ENCODE measurements at places on chromosomes 5 and 9.

DNA sequence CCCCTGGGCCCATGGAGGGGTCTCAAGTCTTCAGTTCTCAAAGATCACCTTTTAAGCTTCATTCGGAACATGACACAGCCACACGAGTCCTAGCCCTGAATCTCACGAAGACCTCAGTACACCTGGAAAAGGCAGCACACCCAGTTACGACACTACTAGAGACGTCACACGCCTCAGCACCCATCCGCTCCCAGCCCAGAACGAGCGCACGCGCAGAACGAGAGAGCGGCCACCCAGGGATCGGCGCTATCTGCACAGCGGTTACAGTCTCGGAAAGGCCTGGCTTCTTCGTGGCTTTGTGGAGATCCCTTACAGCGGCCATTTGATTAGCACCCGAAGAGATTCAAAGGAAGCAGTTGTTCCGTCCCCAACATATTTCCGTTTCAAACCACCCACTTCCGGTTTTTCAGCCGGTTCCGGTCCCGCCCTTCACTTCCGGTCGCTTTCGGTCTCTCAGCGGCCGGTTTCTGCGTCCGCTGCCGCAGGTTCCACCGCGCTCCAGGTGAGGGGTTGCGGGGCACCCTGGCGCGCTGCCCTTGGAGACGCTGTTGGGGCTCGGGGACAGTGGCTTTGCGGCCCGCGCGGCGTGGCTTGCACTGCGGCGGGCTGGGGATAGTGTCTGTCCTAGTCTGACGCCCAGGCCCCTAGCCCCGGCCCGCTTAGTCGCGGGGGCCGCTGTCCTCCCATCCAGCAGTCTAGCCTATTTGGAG is at the start of gene UBLCP1:
Gene UBLCP1, plus strand, starts transcription at position 432 of the 710 bp plus-strand sequence. CDS start 5,626 bp downstream, outside the sequence.
- peak; percentile 87 for DNase-seq

DNA sequence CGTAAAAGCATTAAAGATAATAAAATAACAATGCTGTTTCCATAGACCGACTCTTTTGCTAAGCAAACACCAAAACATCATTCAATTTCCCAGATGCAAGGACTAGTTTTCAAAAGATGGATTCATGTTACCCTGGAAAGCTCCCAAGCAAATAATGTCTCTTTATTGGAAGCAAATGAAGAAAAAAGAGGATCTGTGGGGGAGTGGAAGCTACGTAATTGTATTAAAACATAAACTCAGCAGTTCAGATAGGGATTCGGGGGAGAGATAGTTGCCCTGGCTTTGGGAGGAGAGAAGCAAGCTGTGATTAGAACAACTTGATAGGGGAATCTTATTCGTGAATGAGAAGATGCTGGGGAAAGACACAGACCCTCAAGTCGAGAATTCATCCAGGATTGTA is 491.0 kb upstream of the CLINT1 start:
- no peak for DNase-seq

DNA sequence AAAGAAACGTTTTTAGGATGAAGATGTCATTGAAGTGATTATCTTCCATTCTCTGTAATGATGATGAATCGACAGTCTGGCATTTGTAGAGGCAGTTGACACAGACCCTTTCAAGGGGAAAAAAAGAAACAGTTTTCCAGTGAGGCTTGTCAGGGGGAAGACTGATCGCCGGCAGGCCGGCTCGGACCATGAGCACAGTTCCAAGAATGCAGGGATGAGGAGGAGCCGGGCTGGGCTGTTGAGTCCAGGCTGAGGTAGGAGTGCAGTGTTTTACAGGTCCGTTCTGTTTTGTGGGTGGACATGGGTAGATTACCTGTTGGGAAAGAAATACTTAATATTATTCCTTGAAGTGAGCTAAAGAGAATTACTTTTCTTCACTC is 194.6 kb downstream of the AOPEP start:
- peak; percentile 29 for DNase-seq

GRCh38 chr9:16046713-16047112 is 493.9 kb downstream of the CCDC171 start:
- DNase-seq, result no peak

- DNase-seq, result no peak
Measured at GRCh38 chr5:133669472-133669871, 57.1 kb upstream of the FSTL4 start.

DNA sequence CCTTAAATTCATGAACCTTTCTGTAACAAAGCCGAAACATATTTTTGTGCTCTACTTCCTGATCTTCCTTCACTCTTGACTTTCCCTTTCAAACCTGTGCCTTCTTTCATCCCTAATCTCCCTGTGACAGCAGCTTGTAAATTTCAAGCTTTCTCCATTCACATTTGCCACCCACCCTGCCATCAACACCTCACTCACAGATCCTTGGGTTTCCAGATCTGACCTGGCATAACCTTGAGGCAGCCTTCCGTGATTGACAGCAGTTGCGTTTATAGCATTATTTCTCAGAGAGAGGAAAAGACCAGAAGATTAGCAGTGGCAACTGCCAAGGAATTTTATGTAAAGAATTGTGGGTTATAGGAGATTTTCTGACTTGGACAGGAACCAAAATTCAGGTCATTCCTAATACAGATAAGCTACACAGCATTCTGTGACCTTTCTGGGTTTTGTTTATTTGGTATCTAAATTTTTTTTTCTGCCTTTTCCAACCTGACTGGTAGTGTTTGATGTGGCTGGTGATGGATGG is 260.0 kb downstream of the NR2F1-AS1 start:
- DNase-seq, result no peak

- peak; percentile 54 for DNase-seq
Measured at GRCh38 chr9:16131264-16131663, 578.4 kb downstream of the CCDC171 start.

DNA sequence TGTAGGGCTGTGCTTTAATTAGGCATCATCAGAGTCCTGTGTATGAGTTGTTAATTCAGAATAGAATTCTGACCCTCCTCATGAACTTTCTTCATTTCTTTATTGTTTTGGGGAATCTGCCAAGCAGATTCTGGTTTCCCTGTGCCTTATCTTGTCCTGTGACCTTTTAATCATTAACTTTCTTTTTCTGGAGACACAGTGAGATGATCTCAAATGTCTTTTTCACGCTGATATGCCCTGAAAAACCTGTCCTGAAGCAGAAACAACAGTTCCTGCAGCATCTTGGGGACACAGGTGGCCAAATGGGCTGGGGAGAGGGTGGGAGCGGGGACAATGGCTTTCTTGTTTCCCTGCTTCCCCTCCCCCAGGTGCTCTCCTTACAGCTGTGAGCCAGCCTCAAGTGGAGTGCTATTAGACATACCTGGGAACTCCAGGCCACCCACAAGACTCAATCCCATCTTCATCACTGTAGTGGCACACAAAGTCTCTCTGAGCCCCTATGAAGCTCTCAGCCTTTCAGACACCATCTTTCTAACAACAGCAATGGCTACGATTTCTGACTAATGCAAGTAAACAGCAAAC is 213.8 kb downstream of the ATP10B start:
- no peak for DNase-seq

- DNase-seq, result no peak
Measured at GRCh38 chr5:78627175-78627574, 21.4 kb downstream of the LHFPL2 start.

- DNase-seq, result no peak
Measured at GRCh38 chr5:10406651-10407050, 35.0 kb upstream of the ROPN1L start.

GRCh38 chr9:137069508-137070091 is 757 bp downstream of the SAPCD2 start:
- peak; percentile 52 for DNase-seq

- no peak for DNase-seq
Measured at GRCh38 chr5:8884029-8884428, 661.8 kb downstream of the SEMA5A start.

DNA sequence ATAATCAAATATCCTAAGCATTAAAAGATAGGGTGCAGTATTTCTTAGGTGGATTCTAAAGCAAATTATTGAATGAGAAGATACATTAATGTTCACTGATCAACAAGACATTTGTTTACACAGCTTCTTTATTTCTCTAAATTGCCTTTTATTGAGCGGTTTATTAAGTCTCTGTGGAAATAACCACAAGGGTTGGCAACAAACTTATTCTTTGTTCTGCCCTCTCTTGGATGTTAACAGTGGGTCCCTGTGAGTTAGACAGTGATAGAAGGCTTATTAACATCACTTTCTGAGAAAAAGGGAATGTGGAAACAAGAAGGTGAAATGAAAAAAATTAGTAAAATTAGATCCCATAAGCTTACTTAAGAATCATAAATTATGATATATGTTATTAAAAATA is 82.7 kb upstream of the C6 start:
- no peak for DNase-seq

- no peak for DNase-seq
Measured at GRCh38 chr5:9009931-9010651, 535.8 kb downstream of the SEMA5A start.

DNA sequence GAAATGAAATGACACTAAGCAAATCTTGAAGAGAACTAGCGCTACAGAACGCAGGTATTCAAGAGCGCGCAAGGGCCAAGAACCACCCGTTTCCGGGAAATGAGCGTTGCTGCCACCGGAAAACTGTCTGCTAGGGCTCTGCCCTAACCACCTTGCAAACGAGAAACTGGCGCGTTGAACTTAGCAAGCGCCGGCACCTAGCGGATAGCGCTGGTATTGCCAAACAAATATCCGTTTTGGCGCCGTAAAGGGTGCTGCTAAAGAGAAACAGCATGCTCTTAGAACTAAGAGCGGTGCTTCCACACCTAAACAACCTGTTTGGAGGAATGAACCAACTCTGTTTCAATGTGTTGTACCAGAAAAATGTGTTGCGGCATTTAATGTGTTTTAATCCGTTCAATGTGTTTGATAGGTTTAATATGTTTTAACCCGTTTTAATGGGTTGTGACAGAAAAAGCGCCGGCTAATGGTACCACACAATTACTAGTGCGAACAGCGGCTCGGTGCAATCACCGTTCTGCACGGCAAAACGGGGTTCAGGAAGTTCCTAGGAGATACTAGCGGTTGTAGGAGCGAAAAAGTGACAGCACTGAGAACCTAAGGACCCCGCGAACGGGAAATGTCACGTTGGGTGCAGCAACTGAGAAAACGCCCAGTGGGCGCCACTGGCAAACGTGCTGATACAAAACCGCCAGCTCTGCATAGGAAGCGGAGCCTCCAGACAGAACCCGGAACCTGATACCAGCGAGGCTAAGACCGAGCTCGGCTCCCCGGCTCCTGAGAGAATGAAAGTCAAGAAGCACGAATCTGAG is at the start of gene ANXA2R:
Gene ANXA2R, minus strand, starts transcription at position 33 of the 812 bp plus-strand sequence. CDS start 273 bp downstream, outside the sequence.
- DNase-seq, result peak; percentile 39

DNA sequence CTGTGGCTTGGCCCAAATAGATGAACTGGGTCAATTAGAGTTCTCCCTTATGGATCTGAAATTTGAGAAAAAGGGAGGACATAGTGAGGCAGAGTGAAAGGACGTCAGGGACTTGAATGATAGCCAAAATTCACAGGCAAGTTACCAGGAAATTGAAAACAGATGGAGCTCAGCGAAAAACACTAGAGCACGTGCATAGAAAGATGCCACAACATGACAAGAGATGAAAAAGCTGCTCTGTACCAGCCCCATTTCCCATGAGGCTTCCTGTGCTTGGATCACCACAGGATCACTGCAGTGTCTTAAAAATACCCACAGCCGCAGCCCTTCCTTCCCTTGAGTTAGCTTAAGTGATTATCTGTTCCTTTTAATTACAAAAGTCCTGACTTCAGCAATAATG is 39.0 kb upstream of the HOMER1 start:
- no peak for DNase-seq

DNA sequence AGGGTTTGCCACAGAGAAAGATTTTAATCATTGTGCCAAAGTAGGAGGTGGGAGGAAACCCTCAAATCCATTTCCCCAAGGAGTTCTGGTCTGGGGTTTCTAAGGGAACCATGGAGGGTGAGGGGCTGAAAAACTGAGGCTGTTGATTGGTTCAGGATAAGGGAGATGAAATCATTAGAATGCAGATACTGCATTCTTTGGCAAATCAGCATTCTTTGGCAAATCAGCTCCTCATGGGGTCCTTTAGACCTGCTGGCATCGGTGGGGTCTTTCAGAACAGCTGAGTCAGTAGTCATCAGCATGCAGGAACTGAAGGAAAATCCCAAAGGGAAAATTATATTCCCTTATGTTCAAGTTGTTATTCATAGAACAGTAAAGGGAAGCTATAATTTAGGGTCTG is 585.5 kb downstream of the ISL1 start:
- DNase-seq, result peak; percentile 11

- no peak for DNase-seq
Measured at GRCh38 chr5:142814122-142814521, 43.9 kb downstream of the ARHGAP26 start.

- peak; percentile 53 for DNase-seq
Measured at GRCh38 chr9:122158202-122158601, 1.4 kb downstream of the NDUFA8 start.

DNA sequence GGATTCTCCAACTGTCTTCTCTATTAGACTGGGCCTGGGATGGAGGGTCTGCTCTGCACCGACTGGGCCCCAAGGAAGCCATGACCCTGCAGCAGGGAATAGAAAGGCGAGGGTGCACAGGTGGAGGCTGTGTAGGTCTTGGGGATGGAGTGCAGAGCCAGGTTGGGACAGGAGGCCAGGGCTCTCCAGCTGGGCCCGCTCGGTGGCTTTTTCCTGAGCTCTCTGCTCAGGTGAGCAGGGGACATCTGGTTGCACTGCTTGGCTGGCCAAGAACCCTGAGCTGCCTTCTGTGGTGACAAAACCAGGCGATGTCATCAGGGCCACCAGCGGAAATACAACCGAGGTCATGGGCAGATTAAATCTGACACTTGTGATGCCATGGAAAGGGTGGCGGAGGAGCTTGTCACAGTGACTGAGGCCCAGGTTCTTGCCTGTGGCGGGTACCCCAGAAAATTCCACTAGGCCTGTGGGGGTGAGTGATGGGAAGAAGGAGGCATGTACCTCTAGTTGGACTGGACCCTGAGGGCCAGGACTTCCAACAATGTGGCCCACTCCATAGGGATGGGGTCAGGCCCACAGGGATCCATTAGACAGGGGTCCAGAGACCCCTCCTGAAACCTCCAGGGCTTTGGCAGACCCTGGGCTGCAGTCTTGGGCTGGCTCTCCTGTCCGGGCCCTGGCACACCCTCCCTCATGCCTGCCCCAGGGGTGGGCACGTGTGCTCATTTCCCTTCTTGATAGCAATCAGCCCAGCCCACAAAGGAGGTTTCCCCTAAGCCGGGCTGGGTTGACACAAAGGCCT is 4.4 kb upstream of the IL3 start:
- peak; percentile 17 for DNase-seq

GRCh38 chr9:112038017-112038408 is 137.1 kb downstream of the SUSD1 start:
- DNase-seq, result no peak

GRCh38 chr5:13975246-13975645 is 30.8 kb upstream of the DNAH5 start:
- no peak for DNase-seq

DNA sequence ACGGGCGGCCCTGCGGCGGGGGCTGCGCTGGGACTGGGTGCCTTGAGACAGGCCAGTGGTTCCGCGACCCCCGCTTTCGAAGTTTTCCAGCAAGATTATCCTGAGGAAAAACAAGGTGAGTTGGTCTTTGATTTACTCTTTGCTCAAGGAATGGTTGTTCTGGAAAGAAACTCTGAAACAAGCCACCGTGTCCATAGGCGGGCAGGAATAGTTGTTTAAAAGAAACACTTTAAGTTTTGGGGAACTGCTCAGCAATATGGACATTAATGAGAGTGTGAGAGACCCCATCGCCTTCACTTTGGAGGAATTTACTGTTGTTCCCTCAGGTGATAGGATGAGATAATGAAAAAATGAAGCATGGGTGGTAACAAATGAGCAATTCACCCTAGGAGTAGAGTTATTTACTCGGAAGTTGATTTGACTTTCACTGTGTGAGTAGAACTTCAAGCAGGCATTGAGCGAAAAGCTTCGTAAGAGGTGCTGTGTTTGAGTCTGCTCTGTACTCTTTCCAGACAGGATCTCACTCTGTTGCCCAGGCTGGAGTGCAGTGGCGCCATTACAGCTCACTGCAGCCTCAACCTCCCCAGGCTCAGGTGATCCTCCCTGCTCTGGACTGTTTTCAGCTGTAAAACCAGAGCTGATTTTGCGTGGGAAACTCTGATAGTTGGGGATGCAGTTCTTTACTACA is 1.1 kb downstream of the DMRTA1 start:
- DNase-seq, result no peak

Data from iPS-NIHi11 (cell line).